Stimulated activated CD4-positive, alpha-beta T cell treated with anti-CD3 and anti-CD28 coated beads, Interleukin-1b, Interleukin-23, amount 100 ng/mL, for 24 hours (primary cell): ENCODE measurements at places on chromosomes 1 and 21.

GRCh38 chr1:222898191-222898527 is 83.3 kb downstream of the DISP1 start:
- DNase-seq, result no peak

GRCh38 chr1:27961646-27962221 is 2.0 kb downstream of the XKR8 start:
- no peak for DNase-seq

- DNase-seq, result no peak
Observed at GRCh38 chr1:239918634-239919033, 173.0 kb upstream of the FMN2 start.

DNA sequence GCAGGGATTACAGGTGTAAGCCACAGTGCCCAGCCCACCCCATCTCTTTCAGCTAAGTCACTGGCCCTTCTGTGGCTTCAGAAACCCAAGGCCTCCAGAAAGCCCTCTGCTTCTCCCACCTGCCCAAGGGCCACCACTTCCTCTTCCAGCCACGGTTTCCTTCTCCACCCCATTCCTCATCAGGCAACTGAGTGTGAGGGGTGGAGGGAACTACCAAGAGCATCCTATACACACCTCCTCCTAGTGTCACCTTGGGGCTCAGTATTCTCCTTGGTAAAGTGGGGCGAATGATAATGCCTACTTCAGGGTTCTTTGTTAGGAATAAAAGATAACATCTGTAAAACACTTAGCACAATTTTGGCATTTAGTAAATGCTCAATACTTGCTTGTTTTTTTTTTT is 30.0 kb downstream of the KNCN start:
- DNase-seq, result no peak

GRCh38 chr1:199054694-199055093 is 415.9 kb downstream of the PTPRC start:
- DNase-seq, result no peak

GRCh38 chr1:43969746-43970466 is at the start of gene DPH2:
TSS of gene DPH2 (plus strand) at chr1:43970010. CDS start at chr1:43970176, 166 bp downstream.
- peak; percentile 84 for DNase-seq

- no peak for DNase-seq
Observed at GRCh38 chr1:161182214-161182613, 4.9 kb upstream of the B4GALT3 start.

DNA sequence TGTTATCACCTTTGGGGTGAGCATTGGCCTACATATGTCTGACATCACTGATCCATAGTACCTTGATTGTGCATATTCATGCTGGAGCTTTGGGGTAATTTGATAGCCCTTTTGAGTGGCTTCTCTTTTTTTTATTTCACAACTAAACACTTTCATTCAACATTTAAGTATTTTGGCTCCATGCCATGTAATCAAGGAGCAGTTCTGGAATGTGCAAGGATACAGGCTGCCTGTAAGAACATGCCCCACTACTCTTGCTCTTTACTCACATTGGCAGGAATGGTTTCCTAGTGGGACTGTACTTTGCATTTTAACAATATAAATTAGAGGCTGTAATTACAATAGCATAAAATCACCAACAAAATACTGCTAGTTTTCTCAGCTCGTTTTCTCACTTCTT is 300.7 kb upstream of the SPAG17 start:
- no peak for DNase-seq

- DNase-seq, result no peak
Observed at GRCh38 chr1:235646463-235646862, 3.1 kb downstream of the GNG4 start.

GRCh38 chr21:15743593-15743992 is 13.8 kb downstream of the USP25 start:
- no peak for DNase-seq

GRCh38 chr1:5566924-5567323 is 425.3 kb downstream of the NPHP4 start:
- DNase-seq, result no peak

GRCh38 chr1:104929280-104929679 is 1179.6 kb downstream of the AMY1C start:
- DNase-seq, result no peak

DNA sequence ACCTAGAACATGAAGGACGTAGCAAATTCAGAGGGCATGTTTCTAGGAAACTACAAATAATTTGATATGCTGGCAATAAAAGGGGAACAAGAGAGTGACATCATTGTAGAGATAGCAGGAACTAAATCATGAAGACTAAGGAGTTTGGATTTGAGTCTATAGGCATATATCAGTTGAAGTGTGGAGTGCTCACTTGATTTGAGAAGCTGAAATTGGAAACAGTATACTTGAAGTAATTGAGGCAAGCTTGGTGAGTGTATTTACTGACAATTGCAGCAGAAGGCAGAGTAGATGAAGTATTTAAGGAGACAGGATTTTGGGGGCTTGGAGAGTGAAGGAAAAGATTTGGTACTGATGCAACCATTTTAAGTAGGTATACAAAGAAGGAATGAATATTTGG is 6.4 kb upstream of the TMCO2 start:
- DNase-seq, result no peak

GRCh38 chr1:196619721-196620120 is 11.5 kb upstream of the KCNT2 start:
- DNase-seq, result no peak

GRCh38 chr1:201316556-201316955 is 33.2 kb downstream of the PKP1 start:
- DNase-seq, result no peak

DNA sequence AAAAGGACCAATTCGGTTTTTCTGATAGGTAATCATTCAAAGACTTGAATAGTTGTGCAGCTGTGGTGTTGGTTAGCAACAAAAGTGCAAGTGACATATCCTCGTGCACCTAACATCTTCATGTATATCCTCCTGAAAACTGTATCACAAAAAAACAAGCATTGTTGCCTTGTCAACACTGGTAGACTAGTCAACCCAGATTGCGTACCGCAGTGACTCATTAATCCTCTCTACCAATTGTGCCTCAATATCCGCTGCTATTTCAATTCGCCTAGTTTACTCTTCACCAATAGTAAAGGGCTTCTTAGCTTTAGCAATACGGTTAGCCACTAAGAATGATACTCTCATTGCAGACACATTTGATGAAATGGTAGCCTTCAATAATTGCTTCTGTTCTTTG is 3.5 kb downstream of the HHAT start:
- no peak for DNase-seq

- no peak for DNase-seq
Observed at GRCh38 chr1:22229379-22229778, 86.5 kb upstream of the WNT4 start.

- DNase-seq, result no peak
Observed at GRCh38 chr21:31682620-31683019, 23.1 kb downstream of the SOD1 start.

DNA sequence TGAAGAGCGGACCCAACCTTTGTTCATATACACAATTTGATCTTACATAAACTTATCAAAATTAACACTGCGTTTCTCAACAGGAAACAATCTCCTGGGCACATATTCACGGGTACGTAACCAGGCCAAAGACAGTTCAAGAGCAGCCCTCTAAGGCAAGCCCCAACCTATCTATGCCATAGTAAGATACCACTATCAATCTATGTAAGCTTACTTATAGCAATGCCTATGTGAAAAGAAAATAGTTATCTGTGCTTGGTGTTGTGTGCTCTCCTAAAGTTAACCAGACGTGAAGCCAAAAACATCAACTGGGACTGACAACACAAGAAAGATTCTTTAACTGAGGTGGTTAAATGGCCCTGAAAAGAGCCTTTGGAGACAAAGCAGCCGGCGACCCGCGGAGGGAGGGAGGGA is 49.4 kb upstream of the BOLA1 start:
- no peak for DNase-seq

- no peak for DNase-seq
Observed at GRCh38 chr1:194004146-194004545, 817.7 kb upstream of the B3GALT2 start.

DNA sequence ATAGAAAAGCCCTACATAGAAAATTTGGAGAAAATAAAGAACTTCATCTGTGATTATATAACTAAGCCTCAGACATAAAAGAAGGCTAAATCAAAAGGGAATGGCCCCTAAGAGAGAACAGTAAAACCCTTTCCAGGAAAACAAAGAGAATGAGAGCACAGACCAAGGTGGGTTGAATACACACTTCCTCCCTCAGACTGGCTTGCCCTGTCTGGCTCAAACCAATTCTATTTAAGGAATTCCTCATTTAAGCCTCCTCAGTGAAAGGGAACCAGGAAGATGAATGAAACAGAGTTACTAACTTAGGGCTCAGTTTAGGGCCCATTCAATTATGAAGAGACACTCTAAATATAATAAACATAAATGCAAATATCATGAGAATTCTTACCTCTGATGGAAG is 10.6 kb upstream of the SYT14 start:
- no peak for DNase-seq

GRCh38 chr1:46180082-46180616 is 3.9 kb upstream of the P3R3URF start:
- DNase-seq, result no peak

- no peak for DNase-seq
Observed at GRCh38 chr1:45134461-45134873, 71.9 kb downstream of the ZSWIM5 start.

DNA sequence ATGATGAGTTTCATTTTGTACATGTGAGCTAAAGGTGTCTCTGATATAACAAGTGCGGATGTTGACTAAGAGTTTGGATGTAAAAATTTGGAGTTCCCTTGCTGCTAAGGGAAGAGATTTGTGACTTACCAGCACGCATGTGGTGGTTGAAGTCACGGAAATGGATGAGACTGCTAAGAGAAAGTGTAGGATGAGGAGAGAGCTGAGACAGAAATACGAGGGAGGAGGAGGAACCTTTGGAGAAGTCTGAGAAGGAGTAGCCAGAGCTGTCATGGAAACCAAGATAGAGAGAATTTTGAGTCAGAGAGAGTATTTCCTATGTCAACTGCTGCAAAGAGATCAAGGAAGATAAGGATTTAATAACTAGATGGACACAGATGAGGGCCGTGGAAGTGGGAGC is 106.5 kb upstream of the COL24A1 start:
- DNase-seq, result no peak

- DNase-seq, result no peak
Observed at GRCh38 chr1:182720463-182720862, 36.1 kb upstream of the RGS8 start.

- no peak for DNase-seq
Observed at GRCh38 chr1:92184632-92185031, 33.1 kb upstream of the C1orf146 start.

DNA sequence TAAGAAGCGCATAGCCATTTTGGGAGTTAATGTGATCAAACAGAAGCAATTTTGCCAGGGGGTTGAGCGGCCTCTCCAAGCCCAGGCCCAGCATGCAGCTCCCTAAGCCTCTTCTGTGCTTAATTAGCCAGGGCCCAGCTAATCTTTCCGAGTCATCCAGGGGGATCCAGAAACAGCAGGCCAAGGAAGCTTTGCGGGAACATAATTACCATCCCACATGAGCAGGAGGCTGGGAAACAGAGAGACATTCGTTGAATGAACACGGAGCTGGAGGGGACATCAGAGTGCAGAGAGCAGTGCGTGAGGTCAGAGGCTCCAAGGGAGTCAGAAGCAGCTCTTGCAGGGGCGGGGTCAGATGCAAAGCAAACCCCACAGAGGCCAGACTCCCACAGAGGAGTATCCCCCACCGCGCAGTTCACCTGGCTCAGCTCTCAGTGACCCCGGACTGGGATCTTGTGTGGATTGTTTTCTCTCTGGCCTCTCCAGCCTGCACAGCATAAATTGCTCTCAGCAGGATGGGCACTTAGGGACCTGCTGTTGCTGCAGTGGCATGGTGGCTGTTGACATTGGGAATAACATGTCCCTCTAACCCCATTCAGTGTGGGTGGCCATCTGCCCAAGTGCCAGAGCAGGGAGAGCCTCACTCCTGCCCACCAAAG is 657.4 kb downstream of the AJAP1 start:
- DNase-seq, result no peak

GRCh38 chr21:15423676-15424445 is 305.9 kb upstream of the USP25 start:
- DNase-seq, result no peak

- DNase-seq, result no peak
Observed at GRCh38 chr1:28111157-28111556, 22.7 kb upstream of the EYA3 start.

- no peak for DNase-seq
Observed at GRCh38 chr1:9922342-9922741, 12.3 kb upstream of the CTNNBIP1 start.

- DNase-seq, result no peak
Observed at GRCh38 chr1:218064426-218064825, 220.7 kb upstream of the RRP15 start.

DNA sequence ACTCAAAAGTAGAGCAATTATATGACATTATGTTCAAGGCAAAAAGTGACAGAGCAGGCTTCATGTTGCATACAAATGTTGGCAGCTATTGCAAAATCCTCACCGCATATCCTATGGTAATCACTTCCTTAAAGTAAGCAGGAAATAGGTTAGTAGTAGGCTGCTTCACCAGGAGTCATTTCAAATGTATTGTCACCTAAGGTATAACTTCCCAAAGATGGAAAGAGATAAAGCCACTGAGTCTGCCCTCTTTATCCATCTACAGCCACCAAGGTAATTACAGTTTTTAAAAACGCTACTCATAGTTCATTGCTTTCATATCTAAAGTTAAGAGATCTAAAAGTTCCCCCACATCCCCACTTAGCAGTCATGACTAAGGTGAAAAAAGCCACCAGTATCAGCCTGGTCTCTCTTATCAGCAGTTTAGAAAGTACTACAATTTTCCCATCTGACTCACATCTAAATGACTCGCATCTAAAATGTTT is 31.6 kb upstream of the UBE2U start:
- no peak for DNase-seq

GRCh38 chr1:221241157-221241556 is 361.9 kb downstream of the HLX start:
- DNase-seq, result no peak

- no peak for DNase-seq
Observed at GRCh38 chr1:46508757-46509156, 19.1 kb downstream of the DMBX1 start.
